ENCODE measurements at places on chromosomes 1 and 21. TPM values are rescaled to one million over a fixed set of nuclear protein-coding genes. Genes with fewer than 3 reads are reported as not detected.
A peak's percentile ranks its signal among the peaks of the same experiment; 100 is the strongest.

DNA sequence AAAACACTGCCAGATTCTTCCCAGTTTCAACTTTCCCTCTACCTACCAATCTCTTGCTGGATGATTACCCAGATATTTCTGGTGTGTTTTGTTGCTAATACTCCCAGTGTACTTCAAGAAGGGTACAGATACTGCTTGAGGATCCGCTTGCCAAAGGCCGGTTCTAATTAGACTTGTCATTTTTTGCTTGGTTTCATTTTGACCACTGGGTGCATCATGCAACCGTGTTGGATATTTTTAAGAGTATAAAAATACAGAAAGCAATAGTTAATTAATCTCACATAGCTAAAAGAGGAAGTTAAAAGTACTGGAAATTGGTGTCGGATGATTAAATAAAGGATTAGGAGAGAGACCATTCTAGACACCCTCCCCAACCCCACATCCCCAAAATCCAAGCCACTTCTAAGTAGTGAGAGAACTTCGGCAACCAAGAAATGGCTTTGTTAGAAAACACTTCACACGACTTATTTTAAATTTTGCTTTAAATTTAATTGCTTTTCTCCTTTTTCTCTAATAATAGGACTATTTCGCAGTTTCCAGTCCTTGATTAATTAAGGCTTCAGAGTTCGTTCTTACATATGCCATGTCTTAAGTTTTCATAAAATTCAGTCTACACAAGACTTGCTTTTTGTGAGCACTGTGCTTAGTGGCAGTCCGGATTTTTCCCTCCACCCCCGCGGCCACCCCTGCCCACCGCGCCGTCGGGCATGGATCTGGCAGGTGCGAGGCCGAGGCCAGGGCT is 2.5 kb upstream of the CDKN2C start:
- peak; percentile 50 for DNase-seq

- no peak for DNase-seq
Measured at GRCh38 chr1:197695961-197696360, 79.3 kb downstream of the DENND1B start.

DNA sequence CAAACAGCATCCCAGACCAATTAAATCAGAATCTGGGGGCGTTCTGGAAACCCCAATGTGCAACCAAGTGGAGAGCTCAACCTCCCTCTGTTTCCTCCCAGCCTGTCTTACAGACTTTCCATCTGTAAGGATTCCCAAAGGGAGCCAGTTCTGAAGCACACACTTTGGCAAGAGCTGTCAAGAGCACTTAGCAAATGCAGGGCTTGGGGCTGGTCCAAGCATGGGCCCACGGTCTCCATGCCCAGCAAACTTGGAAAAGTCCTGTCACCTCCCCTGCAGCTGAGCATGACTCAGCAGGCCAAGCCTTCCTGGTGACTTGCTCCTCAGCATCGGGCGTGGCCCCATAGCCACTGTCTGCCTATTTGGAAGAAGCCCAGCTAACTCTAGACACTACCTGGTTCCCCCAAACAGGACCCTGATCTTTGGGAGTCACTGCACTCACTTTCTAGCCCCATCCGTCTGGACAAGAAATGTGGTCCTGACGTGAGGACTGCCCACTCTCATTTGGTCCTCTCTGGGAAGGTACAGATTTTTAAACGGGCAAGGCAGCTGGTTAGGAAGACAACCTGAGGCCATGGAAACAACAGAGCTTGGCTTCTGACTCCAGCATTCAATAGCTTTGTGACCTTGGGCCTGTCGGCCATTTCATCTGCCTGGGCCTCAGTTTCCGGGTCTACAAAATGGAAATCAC is 16.9 kb downstream of the SLC2A1 start:
- peak; percentile 97 for DNase-seq

ST7L gene
- 13.8 TPM for total RNA-seq

GJC2 gene
- total RNA-seq, result 2.2 TPM

DNA sequence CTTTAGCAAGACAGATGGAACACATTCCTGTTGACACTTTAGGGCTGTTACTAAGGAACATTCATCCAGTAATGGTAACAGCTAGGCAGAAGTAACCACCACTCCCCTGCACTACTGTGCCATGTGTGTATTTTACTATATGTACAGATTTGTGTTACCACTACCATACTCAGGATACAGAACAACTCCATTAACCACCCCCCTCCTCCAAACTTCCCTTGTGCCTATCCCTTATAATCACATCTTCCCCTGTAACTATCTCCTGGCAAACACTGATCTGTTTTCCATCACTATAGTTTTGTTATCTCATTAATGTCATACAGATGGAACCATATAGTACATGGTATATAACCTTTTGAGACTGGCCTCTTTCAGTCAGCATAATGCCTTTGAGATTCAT is 3.9 kb upstream of the POU2F1 start:
- no peak for DNase-seq

DNA sequence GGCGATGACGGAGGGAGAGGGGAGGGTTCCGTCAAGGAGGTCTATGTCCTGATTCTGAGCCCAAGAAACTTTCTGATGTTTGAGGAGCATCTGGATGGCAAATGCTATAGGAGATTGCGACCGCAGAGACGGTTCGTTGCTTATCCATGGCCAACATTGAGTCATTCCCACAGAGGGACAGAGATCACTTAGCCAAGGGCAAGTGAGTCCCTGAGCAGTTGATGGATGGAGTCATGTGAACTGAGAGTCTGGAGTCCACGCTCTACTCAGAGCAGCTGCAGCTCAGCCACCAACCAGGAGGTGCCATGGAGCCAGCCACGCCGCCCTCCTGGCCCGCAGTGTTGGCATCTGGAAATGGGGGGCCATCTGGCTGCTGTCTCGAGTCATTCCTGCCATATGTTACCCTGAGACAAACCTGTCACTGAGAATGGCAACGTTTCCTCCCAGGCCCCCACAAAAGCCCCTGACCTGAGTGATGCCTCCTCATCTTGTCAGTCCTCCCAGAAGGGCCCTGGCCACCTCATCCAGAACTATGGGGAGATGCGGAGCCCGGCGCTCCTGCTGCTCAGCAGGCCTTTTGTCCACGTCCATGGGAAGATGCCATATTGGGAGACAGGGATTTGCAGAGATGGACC is 58.6 kb downstream of the ATP5PO start:
- DNase-seq, result no peak

SELENBP1 gene
- 29.8 TPM for total RNA-seq

DNA sequence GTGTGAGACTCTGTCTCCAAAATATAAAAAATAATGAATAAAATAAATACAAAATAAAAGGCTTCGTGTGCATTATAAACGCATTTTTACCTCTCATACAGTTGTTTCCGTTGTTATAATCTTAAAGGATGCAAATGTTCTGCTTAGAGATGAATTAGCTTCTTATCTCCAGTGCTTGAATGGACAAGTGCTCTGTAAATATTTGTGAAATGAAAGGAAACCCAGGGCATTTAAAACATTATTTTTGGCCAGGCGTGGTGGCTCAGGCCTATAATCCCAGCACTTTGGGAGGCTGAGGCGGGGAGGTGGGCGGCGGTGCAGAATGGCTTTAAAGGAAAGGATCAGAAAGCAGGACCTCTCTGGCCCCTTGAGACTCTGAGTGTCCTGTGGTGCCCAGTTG is 94.5 kb downstream of the HUNK start:
- DNase-seq, result no peak

DNA sequence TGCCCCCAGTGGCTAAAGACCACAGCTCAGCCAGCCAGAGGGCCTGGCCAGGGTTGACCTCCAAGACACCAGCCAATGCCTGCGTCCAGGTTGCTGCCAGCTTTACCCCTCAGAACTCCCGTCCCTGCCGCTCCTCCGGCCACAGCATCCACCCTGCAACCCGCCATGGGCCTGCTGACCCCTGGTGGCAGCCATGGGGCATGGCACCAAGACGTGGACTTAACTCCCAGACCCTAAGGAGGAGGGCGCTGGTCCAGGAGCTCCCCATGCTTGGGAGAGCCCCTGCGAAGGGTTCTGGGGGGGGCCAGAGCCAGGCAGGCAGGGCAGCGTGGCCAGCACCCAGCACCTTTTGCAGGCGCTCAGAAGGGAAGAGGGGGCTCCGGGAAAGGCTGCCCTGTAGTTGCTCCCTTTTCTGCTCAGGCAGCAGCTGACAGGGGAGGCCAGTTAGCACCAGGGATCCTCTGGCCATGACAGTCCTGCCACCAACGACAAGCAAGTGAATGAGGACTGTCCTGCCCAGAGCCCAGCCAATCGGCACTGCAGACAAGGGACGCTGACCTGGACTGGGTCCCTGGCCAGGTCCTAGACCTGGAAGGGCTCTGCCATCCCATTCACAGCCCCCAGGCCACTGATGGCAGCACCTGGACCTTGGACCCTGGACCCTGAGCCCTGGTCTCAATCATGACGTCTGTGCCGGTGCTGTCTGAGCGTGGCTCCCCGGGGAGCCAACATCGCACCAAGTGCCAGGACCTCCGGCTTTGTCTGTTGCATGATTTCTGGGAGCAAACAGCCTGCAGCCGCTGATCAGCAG is 246.2 kb downstream of the NPHP4 start:
- peak; percentile 85 for DNase-seq

DNA sequence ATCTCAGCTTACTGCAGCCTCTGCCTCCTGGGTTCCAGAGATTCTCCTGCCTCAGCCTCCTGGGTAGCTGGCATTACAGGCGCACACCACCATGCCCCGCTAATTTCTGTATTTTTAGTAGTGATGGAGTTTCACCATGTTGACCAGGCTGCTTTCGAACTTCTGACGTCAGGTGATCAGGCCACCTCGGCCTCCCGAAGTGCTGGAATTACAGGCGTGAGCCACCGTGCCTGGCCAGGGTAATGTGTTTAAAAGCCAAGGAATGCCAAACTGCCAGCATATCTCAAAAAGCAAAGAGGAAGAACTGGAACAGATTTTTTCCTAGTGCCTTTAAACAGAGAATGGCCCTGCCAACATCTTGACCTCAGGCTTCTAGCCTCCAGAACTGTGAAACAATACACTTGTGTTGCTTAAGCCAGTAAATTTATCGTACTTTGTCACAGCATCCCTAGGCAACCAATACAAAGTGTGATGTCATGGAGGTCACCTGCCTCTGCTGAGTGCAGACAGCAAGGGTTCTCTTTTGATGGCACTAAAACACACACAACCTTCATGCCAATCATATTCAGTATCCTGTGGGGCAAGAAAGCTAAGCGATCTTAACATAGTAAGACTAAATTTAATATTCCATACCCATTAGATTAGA is 858.3 kb upstream of the TMPRSS15 start:
- no peak for DNase-seq

SUSD4 gene
- 5.2 TPM for total RNA-seq

DNA sequence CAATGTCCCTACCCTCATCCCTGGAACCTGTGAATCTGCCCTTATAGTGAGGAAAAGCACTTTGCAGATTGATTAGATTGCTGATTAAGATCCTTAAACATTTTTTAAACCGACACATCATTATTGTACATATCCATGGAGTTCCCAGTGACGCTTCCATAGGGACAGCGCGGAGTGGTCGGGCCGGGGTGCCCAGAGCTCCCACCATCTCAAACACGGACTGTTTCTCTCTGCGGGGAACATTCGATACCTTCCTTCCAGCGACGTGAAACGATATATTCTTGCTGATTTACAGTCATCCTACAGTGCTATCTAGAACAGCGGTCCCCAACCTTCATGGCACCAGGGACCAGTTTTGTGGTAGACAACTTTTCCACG is 4.0 kb downstream of the KRTAP10-12 start:
- DNase-seq, result no peak

GRCh38 chr1:198165927-198166647 is 9.3 kb downstream of the NEK7 start:
- DNase-seq, result no peak

DNA sequence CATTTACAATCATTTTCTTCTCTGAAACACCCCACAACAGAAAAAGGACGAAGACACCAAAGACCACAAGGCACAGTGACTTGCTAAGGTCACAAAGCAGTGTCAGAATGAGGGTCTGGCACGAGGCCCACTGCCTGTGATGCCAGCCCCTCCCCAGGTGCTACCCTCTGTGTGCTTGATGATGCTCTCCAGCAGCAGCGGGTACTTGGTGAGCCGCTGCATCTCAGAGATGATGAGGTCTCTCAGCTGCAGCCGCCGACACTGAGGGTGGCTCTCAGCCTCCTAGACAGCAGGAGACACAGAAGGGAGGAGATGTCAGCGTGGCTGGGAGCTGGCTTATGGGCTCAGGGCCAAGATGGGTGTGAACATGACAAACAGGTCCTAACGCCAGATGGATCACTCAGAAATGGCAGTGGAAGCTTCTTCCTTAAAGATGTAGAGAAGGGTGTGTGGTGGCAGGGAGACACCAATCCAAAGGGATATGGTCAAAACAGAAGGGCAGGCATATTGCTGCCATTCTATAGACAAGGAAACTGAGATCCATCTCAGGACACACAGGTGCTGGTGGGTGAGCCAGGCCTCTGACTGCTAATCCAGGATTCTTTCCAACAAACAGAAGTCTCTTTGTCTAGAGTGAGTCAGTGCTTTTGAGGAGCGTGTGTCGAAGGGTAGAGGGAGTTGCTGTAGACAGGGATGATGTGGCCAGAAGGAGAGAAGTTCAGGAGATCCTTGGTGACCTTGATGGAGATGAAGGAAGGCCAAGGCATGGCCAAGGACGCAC is 25.6 kb downstream of the LRRC71 start:
- DNase-seq, result peak; percentile 70

SHE gene
- total RNA-seq, result not detected

GRCh38 chr1:48182439-48182838 is 40.1 kb upstream of the SLC5A9 start:
- no peak for DNase-seq

DNA sequence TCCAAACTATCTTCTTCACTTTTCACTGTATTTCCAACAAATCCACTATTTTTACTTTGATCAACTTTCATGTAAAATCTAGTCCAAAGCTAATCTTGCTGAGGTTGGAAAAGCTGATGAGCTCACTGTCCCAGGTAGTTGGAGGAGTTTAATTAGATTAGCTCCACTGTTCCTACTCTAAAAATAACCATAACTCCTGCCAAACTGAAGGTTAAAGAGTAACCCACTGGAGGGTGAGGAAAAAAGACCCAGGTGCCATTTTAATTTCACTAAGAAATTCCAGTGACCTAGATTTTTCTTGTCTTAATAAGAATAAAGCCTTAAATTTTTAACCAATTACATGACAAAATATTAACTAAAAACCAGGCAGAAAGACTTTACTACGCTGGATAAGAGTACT is 15.3 kb downstream of the DCAF8 start:
- DNase-seq, result no peak
